ENCODE measurements at places on chromosomes 7 and 10.

DNA sequence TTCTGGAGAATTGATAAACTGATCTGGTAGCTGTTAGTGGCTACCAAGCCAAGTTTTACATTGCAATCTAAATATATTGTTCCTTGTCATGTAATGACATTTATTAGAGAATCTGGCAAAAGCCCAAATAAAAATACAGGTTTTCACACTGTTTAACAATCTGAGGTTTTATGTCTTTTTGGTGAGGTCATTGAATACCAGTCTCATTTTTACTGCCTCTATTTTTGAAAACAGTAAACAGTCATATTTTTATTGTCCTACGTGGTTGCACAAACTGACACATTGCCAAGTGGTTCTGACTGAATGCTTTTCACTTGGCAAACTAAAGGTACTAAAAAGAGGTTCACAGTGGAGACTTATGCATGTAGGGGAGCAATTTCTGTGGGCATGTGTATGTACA, 157.5 kb downstream of the PRKG1 start:
- no peak for DNase-seq

GRCh38 chr7:79180533-79180932, 272.9 kb downstream of the MAGI2 start:
- DNase-seq: no peak

DNA sequence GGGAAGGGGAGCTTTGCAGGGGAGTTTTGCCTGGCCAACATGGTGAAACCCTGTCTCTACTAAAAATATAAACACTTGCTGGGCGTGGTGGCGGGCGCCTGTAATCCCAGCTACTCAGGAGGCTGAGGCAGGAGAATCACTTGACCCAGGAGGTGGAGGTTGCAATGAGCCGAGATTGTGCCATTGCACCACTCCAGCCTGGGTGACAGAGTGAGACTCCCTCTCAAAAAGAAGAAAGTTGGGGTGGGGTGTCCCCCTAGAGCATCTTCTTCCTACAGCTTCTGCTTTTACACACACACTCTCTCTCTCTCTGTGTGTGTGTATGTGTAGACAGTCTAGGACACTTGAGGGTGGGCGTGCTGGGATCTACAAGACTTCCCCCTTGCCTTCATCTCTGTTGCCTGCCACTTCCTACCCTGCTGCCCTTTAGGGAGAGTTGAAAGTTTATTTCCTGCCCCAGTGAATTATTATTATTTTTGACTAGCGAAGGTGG, 21.7 kb downstream of the PLAU start:
- DNase-seq: no peak

DNA sequence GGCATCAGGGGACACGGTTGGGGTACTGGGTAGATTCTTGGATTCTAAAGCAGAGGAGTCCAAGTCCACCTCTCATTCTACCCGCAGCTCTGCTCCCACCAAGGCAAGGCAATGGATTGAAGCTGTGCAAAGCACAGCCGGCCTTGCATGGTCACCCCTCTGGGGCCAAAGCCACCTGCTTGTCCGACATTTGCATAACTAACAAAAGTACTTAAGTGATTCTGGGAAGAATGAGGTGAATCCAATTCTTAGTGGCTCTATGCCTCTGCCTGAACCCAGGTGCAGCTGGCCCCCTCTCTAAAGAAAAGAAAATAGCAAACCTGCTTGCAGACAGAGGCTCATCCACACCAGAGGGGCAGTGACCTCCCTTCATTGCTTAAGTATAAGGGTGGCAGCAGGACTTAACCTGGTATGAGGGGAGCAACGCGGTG, 10.7 kb upstream of the COBL start:
- no peak for DNase-seq
